ENCODE measurements at places on chromosomes 2 and 18.

GRCh38 chr2:9697909-9698308, 67.1 kb upstream of the YWHAQ start:
- DNase-seq, result no peak

GRCh38 chr18:2642771-2643170, 12.8 kb upstream of the SMCHD1 start:
- DNase-seq, result no peak

DNA sequence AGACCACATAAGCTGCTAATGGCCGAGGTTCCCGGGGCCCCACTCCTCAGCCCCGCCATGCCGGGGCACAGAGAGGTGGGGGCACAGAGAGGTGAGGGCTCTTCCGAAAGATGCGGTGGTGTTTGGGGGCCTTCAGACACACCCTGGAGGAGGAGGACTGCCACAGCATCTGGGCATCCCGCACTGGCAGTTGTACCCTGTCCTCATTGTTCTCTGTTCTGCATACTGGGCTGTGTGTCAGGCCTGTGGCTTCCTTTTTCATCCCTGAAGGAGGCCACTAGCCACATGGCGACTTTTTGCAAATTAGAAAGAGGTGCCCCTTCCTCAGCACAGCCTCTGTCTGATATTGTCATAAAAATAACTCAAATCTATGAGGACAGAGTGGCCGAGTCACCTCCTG, 150.1 kb downstream of the CTIF start:
- DNase-seq, result no peak

DNA sequence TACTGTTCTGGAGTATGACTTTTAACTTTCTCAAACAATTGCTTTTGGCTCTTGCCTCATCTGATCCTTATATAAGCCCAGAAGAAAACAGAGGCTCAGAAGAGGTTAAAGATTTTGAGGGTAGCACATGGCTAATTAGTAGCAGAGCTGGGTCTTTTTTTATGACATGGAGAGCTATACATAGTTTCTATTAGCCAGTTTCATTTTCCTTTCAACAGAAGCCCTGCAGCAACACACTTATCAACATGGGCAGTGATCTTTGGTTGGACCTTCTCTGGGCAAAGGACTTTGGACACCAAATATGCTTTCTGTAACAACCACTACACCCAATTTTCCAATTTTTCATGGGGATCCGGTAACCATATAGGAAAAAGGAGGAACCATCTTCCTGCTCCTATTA, 64.9 kb downstream of the NCKAP5 start:
- no peak for DNase-seq

DNA sequence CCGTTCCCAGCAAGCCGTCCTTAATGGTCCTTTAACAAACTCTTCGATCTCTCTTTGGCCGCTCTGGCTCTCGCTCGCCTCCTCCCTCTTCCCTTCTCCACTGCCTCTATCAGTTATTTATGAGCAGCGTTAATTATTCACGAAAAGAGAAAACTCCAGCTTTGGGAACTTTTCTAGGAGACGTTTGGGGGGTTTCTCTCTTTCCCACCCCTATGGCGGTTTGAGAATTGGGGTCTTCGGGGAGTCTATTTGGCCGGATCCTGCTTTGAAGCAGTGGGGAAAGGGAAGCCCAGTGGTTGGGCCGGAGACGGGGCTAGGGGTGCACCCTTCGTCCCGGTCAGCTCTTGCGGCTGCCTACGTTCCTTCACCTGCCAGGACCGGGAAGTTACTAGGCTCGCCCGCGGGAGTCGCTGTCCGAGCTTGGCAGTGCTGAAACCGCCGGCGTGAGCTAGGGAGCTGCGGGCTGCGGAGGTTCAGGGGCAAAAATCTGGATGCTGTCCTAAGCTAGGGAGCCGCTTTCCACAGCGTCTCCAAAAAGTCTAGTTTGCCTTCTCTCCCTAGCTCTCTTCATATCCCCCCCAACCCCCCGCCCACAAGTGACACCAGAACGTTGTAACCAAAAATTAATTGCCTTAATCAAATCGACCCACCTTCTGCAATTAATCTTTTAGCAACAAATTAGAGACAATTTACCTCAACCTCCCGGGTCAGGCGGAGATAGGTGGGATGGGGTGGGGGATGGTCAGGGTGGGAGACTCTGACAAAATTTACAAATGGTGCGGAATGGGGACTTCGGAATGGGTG, 8.9 kb upstream of the SKOR2 start:
- DNase-seq, result peak; percentile 53

- no peak for DNase-seq
These were observed 3.0 kb downstream of the LYPD6B start for GRCh38 chr2:149041482-149041881.

GRCh38 chr2:237139123-237139675, 53.5 kb downstream of the COPS8 start:
- DNase-seq, result no peak

DNA sequence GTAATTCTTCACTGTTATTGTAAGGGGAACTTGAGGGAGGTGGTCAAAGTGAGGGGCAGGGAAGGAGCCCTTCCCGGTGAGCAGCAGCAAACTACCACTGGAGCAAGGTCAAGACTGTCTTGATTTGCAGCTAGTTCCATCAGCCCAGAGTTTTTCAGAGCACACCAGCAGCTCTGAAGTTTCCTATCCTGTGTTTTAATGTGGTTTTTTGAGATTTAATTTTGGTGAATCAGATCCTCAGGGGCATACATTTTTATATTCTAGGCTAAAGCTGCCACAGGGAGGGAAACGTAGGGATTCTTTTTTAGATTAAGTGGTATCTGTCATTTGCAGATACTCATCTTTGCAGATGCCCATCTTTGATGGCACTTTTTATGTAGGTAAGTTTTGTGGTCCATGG, 67.1 kb upstream of the KCNE4 start:
- DNase-seq, result peak; percentile 33

DNA sequence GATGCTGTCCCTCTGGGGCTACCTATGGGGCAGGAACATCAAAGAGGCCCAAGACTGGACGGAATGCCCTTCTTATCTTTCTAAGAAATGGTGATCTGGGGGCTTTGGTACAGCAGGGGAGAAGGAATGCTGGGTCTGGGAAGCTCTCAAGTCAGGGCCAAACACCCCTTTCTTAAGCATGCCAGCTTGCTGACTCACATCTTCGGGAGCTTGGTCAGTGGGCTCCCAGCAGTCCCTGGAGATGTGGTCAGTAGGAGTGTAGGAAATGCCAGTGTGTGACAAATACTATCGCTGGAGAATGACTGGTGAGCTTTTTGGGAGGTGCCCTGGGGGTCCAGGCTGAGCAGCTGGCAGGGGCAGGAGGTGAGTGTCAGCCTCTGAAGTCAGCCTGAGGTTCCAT, 105.0 kb upstream of the CDC42EP3 start:
- peak; percentile 100 for DNase-seq

DNA sequence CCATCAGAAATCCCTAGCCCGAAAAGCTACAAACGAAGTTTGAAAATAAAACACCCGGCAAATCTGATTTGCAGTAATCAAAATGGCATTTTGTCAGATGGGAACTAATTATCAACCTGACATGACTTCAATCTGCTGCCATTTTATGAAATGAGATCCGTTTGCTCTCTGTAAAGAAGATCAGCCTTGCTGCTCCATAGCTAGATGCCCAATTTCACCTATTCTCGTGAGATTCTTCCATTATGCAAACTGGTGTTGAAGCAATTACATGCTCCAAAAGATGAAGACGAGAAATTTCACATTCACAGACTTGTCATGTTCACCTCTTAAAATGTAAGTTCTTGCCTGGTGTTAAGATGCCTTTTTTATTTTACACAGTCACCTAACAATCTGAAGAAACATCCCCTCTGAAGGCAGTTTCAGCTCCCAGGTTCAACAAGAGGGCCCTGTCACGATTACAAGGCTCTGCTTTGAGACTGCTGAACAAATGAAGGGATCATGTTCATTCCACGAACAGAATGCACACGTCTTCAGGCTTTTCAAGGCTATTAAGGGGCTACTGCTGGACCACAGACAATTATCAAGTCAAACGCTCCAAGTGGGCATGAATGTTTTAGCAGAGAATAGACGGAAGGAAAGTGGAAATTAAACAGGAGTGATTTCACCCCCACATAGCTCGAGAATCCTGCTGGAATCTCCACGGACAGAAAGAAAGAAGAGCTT, 172.6 kb upstream of the PID1 start:
- no peak for DNase-seq

GRCh38 chr18:12995424-12995823, 4.3 kb downstream of the CEP192 start:
- DNase-seq, result no peak

- peak; percentile 80 for DNase-seq
These were observed 53.4 kb downstream of the LIMS1 start for GRCh38 chr2:108587621-108588020.

DNA sequence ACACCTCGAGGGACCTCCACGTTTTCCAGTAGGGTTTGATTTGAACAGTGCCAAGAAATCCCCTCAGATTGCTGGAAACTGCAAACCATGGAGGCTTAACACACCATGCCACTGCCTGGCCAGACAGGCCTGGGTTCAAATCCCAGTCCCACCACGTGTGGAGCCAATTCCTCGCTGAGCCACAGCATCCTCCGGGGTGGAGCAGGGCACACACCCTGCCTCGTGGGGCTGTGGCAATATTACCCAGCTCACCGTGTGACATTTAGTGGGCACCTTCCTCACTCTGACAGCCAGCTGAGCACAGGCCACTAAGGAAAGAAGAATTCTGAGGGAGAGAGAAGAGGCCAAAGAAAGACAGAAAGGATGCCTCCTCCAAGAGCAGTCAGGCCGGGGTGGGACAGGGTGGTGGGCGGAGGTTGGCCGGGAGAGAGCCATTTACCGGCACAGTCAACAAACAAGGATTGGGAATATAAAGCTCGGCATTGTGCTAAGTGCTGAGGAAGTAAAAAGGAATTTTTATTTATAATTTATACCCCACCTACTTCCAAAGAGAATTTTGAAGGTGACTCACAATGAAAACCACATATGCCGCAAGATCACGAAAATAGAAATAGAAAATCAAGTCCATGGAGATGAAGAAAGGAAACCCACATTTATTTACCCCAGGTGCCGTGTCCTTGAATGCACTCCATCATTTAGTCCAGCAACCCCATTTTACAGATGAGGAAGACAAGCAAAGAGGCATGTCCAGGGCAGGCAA, 111.5 kb downstream of the MCFD2 start:
- peak; percentile 95 for DNase-seq

DNA sequence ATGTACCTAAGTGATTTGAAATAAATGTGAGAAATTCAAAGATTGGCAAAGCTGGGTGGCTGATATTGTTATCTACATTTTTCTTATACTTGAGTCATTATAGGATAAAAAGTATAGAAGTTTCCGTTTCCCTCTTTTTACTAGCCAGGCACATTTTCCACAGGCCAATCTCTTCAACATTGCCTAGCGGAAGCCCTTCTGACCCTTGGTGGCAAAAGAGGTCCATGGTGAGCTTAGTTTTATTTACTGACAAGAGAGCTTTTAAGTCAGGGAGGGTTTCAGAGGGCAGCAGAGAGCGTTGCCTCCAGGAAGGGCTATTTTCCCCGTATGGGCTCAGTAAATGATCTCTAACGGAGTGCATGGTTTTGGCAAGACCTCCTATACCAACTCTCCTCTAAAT, 15.1 kb upstream of the RHOB start:
- no peak for DNase-seq

DNA sequence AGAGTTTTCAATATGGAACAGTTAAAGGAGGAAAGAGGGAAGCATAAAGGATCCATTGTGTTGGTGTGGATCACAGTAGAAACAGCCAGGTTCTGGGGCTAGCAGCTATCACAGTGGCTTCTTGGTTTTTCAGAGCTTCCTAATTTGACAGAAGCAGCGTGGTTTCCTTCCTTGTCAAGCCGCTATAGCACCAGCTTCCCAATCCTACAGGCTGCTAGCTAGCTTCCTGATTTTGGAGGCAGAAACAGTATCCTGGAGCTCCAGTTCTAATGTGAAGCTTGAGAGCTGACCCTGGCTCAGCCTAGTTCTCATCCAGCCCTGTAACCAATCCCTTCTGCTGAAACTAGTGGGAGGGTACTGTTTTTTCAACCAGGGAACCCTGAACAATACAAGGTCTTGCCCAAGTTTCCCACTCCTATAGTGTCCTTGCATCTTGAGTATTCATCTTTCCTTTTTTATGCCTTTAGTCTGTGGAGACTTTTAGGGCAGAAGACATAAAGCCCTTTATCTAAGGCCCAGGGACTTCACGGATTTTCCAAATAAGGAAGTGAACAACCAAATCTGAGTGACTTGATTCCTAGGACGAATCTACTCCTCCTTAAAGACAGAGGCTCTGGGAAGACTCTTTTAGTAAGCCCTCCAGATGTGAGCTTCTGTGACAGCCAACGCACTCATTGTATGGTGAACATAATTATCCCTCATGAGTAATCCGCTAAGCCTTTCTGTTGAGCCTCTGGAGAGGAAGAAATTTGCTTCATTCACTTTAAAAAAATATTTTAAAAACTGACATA, 33.8 kb downstream of the CCDC93 start:
- peak; percentile 84 for DNase-seq

DNA sequence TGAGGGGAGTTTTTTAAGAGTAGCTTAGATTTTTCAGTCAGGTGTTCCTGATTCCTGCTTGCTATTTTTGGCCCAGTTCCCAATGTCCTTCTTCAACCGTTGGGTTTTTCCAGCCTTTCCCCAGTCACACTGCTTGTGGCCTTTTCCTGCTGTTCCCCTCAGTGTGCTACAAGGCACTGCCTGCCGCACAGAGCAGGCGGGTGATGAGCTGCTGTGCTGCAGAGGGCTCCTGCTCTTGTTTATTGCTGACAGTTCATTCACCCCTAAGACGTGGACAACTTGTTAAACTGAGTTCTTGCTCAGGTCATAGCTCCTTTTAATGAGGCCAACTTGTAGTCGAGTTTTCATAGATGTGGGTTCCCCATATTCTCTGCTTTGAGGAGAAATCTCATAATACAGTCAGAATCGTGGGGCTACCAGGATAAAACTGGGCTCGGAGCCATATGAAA, 20.6 kb downstream of the EIF4E2 start:
- no peak for DNase-seq

DNA sequence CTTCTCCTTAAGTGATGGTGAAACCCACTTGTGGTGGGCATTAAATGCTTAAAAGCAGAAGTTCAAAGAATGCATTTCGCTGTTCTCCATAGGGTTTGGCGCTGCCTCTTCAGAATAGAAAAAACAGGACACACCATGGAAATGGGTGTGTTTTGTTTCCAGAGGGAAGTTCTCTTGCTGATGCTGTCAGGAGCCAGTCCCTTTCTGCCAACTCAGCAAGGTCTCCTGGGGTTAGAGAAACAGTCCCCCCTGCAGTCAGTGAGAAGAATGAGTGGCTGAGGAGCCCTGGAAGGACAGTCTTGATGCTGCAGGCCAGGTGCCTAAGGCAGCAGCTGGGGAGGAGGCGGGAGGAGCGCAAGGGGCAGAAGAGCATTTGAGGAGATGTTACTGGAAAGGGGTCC, 37.8 kb upstream of the ASAP2 start:
- no peak for DNase-seq

- peak; percentile 85 for DNase-seq
These were observed 82.8 kb upstream of the CCBE1 start for GRCh38 chr18:59779979-59780378.

GRCh38 chr2:226213717-226214116, 585.9 kb downstream of the IRS1 start:
- peak; percentile 96 for DNase-seq

- DNase-seq, result peak; percentile 66
These were observed 275.8 kb downstream of the LNPK start for GRCh38 chr2:175726223-175726622.
